Mesenteric fat pad (tissue), 1 donor: ENCODE measurements at places on chromosomes 11 and 22.

GRCh38 chr11:115695677-115696364 is 191.6 kb upstream of the CADM1 start:
- DNase-seq: no peak

DNA sequence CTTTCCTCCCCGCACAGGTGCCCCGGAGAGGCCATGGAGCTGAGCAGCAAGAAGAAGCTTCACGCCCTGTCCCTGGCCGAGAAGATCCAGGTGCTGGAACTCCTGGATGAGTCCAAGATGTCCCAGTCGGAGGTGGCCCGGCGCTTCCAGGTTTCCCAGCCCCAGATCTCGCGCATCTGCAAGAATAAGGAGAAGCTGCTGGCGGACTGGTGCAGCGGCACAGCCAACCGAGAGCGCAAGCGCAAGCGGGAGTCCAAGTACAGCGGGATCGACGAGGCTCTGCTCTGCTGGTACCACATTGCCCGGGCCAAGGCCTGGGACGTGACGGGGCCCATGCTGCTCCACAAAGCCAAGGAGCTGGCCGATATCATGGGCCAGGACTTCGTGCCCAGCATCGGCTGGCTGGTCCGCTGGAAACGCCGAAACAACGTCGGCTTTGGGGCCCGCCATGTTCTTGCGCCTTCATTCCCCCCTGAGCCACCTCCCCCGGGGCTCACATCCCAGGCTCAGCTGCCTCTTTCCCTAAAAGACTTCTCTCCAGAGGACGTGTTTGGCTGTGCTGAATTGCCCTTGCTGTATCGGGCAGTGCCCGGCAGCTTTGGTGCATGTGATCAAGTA is 1.3 kb downstream of the TIGD3 start:
- DNase-seq: peak; percentile 89

DNA sequence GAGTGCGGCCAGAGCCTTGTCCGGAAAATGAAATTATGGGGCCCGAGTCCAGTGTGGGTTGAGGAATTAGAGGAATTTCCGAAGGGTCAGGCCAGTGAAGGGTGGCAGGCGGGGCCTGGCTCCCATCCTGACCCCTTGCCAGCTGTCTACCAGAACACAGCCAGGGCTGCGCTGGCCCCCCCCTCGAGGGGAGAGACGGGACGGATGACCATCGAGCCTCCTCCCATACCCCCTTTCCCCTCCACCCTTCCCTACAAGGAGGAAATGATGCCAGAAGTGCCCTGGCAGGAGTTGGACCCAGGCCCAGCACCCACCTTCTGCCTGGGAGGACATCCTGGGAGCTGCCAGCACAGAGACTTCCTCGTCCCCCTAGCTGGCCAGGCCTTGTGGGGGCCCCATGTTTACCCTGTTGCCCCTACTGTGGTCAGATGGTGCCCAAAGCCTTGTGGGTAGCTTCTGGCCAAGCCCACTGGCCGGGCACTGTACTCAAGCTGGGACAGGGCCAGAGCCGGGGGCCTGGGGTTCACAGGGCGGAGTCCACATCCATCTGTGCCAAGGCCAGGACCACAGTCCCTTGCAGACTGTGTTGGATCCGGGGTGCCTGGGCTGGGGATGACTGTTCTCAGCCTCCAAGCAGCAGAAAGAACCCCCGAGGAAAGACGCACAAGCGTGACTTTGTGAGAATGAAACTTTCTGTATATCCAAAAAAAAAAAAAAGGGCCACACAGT is 20.8 kb downstream of the ARVCF start:
- no peak for DNase-seq

DNA sequence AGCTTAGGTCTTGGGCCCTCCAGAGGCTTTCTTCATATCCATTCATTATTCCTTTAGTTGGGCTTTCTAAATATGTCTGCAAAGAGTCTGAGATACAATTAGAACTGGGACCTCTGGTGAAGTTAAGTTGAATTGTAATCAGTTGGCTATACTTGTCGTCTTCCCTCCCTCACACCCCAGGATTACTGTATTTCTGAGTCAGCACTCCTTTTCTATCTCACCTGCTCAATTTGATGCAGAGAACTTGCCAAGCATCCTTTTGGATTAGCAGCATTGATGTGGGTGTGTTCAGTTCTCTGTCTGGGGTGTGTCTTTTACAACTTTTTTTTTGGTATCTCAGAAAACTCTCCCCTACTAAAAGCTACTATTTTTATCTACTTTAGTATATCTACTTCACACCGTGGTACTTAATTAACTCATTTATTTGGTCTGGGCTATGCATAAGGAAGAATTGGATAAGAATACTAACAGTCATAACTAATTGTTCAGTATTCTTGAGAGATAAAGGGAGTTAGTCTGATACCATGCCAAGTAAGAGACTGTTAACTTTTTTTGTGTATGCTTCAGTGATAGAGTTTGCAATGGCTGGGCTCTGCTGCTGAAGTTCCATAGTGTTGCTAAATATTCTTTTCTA is 15.1 kb downstream of the CTNND1 start:
- no peak for DNase-seq

- DNase-seq: no peak
These were observed 9.1 kb downstream of the HPS5 start for GRCh38 chr11:18312663-18313420.

DNA sequence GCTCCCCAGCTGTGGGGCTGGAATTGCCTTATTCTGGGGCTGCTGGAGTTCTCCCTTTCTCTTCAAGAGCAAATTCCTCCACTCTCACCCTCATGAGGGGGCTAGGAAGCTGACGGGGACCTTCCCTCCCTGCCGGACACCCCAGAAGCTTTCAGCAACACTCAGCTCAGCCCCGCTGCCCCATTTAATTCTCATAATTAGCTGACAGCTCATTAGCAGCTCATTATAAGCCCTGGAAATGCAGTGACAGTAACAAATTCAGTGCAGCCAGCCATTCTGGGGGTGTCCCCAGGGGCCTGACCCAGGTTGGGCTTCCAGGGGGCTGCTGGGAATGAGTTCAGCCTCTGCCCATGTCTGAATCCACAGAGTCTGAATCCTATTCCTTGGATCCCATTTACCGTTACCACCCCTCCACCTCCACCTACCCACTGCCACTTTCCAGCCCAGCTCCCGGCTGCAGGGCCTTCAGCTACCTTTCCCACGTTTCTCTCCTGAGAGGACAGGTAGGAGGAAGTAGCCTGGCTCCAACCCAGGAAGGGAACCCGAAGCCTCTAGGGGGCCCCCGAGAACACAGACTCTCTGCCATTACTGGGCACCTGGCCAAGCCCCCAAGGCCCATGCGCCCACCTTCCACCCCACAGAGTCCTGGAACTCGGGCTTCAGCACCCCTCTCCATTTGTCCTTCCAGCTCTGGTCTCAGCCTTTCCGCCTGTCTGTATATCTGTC is 101.7 kb upstream of the LMO1 start:
- no peak for DNase-seq

GRCh38 chr11:22340701-22341587 is 2.8 kb downstream of the SLC17A6 start:
- DNase-seq: peak; percentile 85

GRCh38 chr11:36074941-36075431 is 131.1 kb downstream of the LDLRAD3 start:
- DNase-seq: no peak

- DNase-seq: no peak
These were observed 48.8 kb downstream of the EXT2 start for GRCh38 chr11:44143987-44144909.

DNA sequence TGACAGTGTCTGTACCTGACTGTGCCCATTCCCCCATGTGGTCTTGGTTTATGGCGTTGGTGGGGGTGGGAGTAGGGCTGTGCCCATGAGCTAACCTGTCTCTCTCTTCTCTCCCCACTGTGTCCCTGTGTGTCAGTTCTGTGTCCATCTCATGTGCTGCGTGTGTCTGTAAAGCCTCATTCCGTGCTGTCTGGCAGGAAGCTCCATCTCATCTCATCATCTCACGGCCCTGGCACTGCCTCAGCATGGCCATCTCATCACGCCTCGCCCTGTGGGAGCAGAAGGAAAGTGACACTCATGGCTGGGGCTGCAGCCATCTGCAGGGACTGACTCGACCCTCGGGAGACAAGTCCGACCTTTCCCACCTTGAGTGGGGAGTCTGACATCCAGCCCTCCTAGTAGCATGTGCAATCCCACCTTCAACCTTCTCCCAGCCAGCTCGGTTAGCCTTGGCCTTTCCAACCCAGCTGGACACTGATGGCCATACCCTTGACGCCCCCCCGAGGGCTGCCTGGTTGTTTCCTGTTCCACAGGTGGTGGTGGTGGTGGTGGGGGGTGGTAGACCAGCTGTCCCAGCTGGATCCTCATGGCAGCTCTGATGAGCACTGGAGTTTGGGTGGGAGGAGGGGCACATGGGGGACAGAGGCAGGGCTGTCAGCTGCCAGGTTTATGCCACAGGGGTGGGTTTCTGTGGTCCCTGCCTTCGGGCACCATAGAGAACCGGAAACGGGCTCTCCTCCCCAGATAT is 19.0 kb downstream of the MYO18B start:
- no peak for DNase-seq

- DNase-seq: no peak
These were observed 5.7 kb upstream of the SIDT2 start for GRCh38 chr11:117172724-117173421.

- peak; percentile 87 for DNase-seq
These were observed 16.6 kb downstream of the IL10RA start for GRCh38 chr11:118002541-118003423.

GRCh38 chr11:72084965-72085364 is 4.3 kb downstream of the LRRC51 start:
- DNase-seq: no peak

DNA sequence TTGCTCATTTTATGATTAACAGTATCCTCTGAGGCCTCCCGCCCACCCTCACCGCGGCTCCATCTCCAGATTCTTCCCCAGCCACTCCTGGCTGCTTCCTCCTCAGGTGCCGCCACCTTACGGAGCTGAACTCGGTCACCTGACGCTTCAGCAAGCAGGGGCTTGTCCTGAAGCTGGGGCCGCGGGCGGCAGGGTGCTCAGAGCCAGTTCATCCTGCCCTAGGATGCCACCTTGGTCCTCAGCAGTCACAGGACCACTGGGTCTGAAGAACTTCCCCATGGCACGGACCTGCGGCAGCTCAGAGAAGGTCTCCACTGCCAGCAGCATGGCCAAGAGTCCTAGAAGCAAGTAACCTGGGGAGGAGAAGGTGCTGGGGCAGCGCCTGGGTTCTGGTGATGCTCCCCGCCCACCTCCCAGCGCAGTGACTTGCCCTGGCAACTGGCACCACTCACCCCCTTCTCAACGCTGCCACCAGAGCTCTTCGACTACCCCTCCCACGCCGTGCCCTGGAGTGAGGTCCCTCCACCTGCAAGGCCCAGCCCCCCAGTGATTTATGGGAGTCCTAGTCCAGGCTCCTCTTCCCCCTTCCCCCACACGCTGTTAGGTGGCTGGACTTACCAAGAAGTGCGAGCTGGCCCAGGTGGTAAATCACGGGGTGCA is 2.6 kb downstream of the KCNK7 start:
- no peak for DNase-seq

DNA sequence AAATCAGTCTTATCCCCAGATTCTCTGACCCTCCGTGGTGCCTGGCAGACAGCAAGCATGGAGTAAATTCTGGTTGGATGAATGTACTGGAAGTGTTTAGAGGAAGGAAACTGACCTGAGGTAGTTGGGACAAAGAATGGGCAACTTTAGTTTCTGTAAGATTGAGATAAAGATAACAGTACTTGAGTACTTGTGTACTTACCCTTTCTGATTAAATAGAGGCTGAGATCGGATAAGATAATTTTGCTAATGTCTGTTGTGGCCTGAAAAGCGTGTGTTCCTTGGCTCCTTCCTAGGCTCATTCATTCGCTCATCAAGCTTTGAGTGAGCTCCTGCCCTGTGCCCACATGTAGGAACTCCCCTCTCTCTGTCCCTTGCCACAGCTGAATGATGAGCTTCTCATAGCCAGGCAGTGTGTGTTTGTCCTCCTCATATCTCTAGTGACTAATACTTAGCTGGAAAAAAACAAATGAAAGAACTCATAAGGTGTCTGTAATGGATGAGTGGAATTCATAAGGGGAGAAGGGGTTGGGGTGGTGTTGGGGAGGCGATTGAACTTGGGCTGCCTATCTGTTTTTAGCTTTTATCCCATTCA is 118.1 kb downstream of the DBX1 start:
- no peak for DNase-seq

DNA sequence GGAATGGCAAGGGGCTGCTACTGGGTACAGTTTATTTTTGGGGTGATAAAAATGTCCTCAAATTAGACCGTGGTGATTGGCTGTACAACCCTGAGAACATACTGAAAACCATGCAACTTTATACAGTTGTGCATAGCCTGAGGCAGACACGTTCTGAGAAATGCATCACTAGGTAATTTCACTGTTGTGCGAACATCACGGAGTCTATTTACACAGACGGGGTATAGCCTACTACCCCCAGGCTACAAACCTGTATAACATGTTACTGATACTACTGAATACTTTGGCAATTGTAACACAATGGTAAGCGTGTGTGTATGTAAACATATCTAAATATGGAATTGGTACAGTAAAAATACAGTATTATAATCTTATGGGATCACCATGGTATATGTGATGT is 23.6 kb downstream of the NARS2 start:
- no peak for DNase-seq

- DNase-seq: peak; percentile 96
These were observed at the start of gene CAVIN3 for GRCh38 chr11:6320411-6321155. Gene CAVIN3, minus strand, starts transcription at chr11:6320501. Its CDS starts 25 bp downstream, at chr11:6320476.

DNA sequence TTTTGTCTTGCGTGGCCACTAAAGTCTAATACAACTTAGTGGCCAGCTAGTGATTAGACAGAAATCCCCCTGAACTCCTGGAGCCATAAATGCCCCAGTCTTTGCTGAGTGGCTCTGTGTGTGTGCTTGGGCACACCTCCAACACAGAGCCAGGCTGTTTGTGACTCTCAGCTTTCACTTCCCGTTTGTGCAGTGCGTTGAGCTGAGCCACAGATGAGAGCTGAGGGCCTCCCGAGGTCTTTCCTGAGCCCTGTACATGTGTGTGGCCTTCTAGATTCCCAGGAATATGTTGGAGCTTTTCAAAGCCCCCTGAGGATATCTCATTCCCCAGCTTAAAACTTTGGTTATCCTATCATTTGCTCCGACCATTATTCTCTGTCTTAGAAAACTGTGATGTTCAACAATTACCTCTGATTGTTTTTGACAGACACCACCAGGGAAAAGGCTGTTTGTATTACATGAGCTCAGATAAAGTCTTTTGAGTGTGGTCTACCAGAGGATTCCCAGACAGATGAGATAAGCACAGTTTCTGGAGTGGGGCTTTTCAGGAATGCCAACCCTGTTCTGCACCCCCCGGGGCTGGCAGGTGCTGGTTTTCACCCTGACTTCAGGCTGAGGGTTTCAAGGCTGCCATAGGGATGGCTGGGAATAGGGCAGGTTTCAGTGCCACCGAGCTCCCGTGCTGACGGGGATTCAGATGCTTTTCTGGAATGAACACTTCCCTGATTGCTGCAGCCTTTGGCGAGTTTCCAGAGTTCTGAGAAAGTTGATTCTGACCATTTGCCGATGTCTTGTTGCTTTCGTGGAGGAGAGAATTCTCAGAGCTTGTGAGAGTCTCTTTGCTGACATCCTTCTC is 23.8 kb downstream of the IGHMBP2 start:
- DNase-seq: no peak
